ENCODE measurements at places on chromosomes 5 and 9.

DNA sequence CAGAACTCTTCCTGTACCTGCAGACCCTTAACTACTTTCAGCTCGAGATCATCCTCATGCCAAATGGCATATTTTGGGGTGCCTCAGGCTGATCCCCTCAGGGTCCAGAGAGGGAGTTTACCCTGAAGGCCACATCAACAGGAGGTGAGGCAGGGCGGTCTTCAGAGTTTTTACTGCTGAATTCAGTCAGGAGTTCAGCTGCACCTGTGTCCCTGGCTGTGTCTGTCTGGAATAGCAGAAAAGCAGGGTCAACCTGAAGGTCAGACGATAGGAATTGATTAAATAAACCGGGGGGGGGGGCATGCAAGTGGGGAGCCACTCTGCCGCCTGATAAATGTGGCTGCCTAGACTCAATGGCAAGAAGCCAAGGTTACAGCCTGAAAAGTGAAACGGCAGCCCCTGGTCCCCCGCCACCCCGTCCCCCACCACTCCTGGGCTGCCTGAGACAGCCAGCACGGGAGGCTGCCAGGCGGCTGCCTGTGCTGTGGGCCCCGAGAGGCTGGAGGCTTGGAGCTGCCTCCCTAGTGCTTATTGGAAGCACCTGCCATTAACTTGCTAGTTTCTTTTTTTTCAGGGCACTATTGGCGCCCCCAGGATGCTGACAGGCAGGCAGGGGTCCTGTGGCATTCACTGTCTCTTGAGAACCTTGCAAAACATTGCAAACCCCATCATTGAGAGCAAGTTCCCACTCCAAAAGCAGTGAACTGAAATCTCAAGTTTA is 182.7 kb upstream of the PPP1R26 start:
- no peak for DNase-seq

- DNase-seq: no peak
These were observed 1.2 kb downstream of the INVS start for GRCh38 chr9:100100146-100100667.

DNA sequence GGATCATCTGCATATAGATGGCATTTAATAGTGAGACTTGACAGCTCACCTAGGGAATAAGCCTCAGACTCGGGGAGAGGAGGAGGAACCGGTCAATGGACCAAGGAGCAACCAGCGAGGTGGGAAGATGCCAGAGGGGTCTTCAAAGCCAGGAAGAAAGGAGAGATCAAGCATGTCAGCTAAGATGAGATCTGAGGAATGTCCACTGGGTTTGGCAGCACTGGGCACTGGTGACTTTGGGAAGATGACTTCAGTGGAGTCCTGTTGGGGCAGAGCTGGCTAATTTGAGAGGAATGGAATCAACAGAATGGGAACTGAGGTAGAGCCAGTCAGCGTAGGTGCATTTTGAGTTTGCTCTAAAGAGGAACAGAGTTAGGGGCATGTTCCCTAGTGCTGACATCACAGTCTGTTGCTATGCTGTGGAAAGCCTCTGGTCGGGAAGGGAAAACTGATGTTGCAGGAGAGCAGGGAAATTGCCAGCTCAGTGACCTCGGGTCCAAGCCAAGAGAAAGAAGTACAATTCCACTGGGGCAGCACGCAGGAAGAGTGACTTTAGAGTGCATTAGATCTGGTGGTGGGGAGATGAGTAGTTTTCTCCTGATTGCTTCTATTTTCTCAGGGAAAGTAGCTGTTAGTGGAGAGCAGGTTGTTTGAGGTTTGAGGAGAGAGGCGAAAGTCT is 56.9 kb downstream of the ZNF618 start:
- DNase-seq: no peak

DNA sequence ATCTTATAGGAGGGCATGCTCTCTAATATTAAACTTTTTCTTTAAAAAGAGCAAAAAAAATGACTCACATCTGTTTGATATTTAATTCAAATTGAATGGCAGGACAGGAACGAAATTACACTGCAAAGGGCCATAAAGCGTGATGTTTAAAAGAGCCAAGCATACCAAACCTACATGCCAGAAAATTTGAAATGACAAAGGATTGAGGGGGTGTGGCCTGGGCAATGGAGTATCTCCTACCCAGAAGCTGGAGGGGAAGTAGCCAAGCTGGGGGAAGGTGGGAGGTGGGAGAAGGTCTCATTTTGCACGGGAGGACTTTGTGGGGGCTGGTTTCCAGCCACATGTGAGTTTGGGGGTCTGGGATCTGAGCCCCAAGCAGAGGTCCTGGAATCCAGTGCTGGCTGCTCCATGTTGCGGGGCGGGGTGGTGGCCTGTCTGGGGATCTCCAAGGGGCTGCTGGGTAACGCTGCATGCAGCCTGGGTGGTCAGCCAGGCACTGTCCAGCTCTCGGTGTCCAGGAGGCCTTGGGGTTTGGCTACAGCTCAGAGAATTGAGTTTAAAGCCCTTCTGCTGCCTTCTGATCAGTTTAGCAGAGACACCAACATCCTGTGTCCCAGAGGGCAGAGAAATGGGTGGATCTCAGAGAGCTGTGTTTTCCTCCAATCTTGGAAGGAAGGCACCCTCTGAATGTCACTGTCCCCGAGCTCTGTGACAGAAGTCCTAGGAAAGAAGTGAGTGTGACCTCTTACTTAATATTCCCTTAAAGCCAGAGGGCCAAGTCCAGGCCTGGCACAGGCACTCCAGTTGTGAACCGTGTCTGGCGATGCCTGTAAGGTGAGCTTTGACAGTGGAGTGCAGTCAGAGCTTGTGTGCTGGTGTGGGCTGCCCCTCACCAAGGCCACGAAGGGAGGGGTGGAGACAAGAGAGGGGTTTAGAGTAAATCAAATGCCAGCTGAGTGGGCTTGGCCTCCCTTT is 7.6 kb downstream of the DCANP1 start:
- no peak for DNase-seq

GRCh38 chr9:107711542-107711941 is 222.0 kb upstream of the KLF4 start:
- DNase-seq: no peak

All from activated naive CD8-positive, alpha-beta T cell treated with anti-CD3 and anti-CD28 coated beads, Interleukin-2, amount 50 U/mL, for 16 hours (primary cell).